Left forelimb (tissue), 1 donor: ENCODE measurements at places on chromosomes 3 and 15.

DNA sequence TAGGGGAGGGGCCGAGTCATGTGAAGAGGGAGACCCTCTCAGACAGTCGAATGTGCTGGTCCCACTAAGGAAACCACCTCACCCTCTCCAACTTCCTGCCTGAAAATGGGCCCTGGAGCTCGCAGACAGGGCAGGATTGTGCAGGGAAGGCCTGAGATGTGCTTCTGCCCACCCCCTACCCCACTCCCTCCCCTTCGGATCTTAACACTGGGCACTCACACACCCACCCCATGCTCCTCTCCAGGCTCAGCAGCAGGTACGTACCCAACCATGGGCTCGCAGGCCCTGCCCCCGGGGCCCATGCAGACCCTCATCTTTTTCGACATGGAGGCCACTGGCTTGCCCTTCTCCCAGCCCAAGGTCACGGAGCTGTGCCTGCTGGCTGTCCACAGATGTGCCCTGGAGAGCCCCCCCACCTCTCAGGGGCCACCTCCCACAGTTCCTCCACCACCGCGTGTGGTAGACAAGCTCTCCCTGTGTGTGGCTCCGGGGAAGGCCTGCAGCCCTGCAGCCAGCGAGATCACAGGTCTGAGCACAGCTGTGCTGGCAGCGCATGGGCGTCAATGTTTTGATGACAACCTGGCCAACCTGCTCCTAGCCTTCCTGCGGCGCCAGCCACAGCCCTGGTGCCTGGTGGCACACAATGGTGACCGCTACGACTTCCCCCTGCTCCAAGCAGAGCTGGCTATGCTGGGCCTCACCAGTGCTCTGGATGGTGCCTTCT lies 20.0 kb downstream of the ATRIP start:
- DNase-seq: no peak

- DNase-seq: no peak
Measured at GRCh38 chr3:127720985-127721935, 48.5 kb downstream of the ABTB1 start.

DNA sequence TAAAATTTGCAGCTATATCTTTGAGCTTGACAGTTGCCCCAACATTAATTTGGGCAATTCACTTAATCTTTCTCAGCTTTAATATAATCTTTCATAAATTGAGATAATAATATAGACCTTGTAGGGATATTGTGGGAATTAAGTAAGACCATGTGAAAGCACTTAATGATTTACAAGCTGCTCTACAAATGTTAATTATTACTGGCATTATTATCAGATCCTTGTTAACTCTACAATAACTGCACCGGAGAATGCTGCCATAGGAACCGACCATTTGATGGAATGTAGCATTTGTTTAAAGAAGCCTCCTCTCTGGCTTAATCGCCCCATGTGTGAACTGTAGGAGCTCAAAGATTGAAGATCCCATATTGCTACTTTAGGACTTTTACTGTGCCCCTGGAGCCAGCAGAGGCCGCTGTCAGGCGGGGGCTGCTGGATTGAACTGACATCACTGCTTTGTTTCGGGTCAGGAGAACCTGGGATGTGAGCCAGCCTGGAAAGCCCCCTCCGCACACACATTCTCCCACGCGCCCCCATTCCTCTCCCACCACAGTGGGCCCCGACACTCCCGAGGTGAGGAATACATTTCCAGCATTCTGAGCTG lies 154.2 kb upstream of the TNIK start:
- DNase-seq: no peak

DNA sequence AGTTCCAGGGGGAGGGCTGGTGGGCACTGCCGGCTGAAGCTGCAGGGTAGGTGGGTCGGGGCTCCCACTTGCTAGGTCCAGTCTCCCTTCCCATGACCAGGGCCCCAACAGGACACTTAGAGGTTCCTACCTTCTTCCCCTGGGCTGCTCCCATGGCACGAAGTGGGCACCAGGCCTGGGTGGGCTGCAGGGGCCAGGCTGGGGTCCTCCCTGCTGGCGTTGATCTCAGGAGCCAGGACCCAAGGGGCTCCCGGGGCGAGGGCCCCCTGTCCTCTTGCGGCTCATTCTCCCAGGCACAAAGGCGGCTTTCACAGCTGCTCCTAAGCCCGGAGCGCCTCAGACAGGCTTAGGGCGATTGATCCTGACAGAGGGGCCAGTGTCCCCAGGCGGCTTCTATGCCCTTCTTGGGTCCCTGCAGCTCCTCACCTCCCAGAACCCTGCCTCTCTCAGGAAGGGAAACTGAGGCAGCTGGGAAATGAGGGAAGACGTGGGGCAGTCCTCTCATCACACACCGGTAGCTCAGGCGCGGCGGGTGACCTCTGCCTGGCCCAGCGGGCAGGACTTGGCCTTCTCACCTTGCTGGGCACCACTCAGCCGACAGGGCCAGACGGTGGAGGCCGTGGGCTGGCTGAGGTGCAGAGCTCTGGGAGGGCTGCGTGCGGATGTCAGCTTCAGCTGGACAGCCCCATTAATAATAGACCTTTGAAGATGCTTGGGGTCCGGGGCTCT lies 39.6 kb downstream of the FAM3D start:
- no peak for DNase-seq

DNA sequence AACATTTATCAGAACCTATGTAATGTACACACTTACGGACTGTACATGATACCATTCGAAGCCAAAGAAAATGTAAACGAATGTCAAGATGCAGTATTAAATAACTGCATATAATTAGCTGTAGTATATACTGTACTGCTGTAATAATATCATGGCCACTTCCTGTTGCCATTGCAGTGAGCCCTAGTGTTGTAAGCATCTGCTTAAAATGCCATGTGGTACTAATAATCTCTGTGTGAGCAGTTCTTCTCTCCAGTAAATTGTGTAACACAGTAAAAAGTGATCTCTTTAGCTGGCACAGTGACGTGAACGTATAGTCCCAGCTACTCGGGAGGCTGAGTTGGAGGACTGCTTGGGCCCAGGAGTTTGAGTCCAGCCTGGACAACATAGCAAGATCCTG lies 8.6 kb downstream of the SPG11 start:
- no peak for DNase-seq

- no peak for DNase-seq
Measured at GRCh38 chr3:108877901-108878300, 55.3 kb downstream of the TRAT1 start.

DNA sequence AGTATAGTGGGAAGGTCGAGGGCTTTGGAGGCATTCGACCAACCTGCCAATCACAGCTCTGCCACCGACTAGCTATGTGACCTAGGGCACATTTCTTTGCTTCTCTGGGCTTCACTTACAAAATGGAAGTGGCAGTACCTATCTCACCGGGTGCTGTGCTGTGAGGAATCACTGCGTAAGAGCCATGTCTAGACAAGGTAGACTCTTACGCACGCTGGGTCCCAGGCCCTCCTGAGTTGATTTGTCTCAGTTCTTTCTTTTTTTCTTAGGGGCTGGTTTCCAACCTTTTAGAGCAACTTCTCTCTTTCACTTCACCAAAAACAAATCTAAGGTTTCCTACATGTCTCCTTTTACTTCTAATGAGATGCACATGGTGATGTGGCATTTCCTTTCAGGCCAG lies 18.8 kb downstream of the CA12 start:
- DNase-seq: no peak

DNA sequence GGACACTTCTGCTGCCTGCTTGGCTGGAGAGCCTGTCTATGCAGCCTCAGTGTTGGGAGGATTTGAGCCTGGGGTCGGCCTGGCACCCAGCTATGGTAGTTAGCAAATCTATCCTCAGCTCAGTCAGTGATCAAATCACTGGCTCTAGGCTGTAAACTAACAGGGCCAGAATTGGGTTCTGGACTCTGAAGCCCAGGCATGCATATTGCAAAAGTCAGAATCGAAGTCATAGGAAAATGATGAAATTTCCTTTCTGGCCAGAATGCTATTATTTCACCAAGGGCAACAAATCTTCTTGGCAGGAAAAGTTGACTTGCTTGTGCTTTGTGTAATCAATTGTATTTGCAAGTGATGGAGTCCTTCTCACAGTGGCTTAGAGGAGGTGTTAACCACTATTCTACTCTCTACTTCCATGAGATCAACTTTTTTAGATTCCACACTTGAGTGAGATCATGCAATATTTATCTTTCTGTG lies 482.6 kb upstream of the TPRG1 start:
- DNase-seq: no peak

GRCh38 chr15:31295658-31296057 lies 31.0 kb upstream of the KLF13 start:
- no peak for DNase-seq

- DNase-seq: no peak
Measured at GRCh38 chr3:66785191-66785909, 212.8 kb upstream of the KBTBD8 start.

DNA sequence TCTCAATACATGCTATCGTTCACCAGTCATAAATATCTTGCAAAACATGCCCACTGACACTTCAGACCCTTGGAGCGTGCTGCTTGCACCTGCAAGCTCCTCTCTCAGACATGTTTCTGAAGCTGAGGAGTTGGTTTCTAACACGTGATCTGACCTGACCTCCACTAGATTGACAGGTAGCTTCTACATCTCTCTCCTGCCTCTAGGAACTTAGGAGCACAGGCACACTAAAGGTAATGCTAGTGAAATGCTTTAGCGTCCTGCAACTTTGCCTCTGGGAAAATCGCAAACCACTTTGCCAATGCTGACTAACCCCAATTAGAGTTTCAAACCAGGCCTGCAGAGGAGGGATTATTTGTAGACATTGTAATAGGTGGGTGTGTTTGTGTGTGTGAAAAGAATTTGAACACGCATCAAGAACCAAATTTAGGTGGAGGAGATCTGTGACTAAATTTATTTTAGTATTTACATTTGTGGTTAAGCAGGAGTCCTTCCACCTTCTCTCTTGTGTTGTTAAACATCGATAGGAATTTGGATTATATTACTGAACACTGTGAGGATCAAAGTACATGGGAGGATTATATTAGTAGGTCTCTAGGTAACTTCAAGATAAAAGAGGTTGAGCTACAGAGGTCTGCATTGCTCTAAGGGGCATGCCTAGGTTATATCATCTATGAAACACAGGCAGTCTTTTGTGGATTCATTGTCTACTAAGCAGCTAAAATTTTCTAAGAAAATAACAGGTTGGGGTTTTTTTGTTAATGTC lies 86.7 kb upstream of the ZBED2 start:
- DNase-seq: no peak

GRCh38 chr3:71974786-71975185 lies 189.8 kb upstream of the PROK2 start:
- no peak for DNase-seq

- no peak for DNase-seq
Measured at GRCh38 chr15:101194546-101195125, 57.2 kb downstream of the CHSY1 start.

DNA sequence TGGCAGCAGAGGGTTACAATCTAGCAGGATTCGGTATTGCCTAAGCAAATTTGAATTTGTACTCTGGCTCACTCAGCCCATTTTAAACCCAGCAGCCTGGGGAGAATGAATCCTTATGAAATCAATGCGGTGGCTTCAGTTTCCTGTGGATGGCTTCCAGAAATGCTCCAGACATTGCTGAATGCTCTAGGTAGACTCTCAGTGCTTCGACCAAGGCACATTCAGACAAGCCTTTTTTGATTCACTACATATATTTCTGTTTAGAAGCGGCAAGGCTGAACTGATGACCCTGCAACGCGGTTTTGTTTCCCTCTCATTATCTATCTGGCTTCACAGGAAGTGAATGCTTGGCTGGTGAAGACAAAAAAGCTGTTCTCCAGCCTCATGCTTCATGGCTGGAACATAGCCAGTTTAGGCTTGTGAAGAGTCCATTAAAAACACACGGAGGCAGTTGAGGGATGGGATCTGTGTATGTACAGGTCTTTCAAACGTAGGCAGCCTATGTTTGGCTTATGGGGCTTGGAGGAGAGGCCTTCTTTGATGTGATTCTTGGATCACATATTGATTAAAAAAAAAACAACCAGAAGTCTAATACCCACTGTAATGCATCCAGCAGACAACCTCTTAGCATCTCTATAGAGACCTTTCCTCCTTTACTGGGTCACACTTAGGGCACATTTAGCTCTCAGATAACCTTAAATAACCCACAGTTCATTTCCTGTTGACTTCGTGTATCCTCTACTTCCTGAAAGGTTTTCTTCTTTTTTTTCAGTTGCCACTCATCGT lies 400.2 kb upstream of the TBL1XR1 start:
- DNase-seq: peak; percentile 76

- no peak for DNase-seq
Measured at GRCh38 chr3:8416965-8417364, 84.7 kb upstream of the LMCD1 start.

DNA sequence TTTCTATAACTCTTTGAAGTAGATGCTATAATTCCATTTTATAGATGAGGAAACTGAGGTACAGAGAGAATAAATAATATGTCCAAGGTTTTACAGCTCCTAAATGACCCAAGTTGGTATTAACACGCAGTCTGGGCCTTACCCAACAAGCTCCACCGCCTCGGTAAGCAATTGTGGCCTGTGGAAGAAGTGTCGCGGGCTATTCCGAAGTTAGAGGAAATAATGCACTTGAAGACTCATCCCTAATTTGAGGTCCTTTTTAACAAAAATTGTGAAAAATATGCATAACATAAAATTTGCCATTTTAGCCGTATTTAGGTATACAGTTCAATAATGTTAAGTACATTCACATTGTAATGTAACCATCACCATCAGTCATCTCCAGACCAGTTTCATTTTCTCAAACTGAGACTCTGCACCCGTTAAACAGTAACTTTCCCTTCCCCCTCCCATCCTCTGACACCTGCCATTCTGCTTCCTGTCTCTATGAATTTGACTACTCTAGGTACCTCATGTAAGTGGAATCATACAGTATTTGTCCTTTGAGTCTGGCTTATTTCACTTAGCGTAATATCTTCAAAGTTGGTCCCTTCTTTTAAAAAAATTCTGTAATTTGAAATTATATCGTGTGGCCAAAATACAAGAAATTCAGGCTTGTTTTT lies 18.2 kb downstream of the IDH3A start:
- no peak for DNase-seq

DNA sequence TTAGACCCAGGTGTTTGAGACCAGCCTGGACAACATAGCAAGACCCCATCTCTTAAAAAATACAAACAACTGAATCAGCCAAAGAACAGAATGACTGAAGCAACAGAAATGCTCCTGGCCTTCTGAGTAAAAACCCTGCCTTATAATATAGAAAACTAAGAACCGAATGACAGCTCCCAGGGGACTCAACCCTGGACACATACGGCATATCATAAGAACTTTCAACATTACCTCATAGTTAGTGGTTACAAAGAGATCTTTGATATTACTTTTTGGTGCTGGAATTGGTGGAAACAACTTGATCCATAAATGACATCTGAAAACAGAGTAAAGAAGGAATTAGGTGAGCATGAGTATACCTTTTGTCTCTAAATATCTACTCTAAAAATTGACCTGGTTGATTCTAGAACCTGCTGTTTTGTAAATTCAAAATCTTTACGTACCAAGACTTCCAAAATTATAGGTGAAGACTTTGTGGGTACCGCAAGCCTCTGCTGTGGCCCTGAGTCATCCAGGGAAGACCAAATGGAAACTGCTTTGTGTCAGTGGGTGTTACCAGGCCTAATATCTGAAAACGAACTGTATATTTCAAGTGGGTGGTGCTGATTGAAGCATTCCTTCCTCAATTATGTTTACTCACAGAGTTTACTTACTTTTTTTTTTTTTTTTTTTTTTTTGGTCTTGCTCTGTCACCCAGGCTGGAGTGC lies 35.5 kb downstream of the IL5RA start:
- no peak for DNase-seq

GRCh38 chr15:45710657-45711056 lies 75.8 kb downstream of the SQOR start:
- DNase-seq: no peak

GRCh38 chr3:14467814-14468620 lies 65.6 kb downstream of the SLC6A6 start:
- DNase-seq: no peak

GRCh38 chr3:54180921-54181320 lies 58.6 kb downstream of the CACNA2D3 start:
- no peak for DNase-seq

GRCh38 chr15:77815015-77815414 lies 182.3 kb upstream of the LINGO1 start:
- no peak for DNase-seq
